ENCODE measurements at places on chromosomes 7 and 10.

DNA sequence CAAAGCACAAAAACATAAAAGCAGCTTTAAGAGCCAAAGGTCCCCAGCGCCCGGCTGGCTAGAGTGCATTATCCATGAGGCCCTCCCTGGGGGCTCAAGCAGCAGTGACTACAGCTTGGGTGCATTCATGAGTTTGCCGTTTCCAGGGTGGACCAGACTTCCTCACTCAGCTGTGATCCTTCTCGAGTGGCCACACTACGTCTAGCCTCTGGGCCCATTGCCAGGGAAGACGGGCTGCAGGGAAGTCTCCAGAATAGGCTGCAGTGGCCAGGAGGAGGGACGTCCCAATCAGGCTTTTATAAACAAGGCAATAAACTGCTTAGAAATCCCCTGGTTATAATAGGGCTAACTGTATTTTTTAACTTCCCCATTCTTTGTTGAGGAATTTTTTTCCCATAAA, 89.4 kb upstream of the C1QL3 start:
- no peak for DNase-seq

DNA sequence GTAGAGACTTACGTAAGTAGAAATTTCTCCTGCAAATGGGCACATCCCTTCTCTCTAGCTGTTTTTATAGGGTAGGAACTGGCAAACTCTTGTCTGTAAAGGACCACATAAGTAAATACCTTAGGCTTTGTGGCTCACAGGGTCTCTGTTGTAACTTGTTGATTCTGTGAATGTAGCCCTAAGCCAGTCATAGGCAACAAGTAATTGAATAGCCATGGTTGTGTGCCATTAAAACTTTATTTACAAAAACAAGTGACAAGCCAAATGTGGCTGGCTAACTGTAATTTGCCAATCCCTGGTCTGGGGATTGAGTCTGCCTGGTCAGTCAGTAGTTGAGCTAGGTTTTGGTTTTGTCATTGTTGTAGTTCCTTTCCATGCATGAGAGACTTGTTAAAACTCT, 5.3 kb upstream of the KLF6 start:
- no peak for DNase-seq

- no peak for DNase-seq
These were observed 1.2 kb upstream of the HOXA2 start for GRCh38 chr7:27103489-27104226.

GRCh38 chr7:85262891-85263290, 76.0 kb upstream of the SEMA3D start:
- DNase-seq = no peak

- no peak for DNase-seq
These were observed 489.2 kb upstream of the KCND2 start for GRCh38 chr7:119783799-119784198.

- DNase-seq = no peak
These were observed 493.6 kb downstream of the PTPRN2 start for GRCh38 chr7:158094046-158094445.

DNA sequence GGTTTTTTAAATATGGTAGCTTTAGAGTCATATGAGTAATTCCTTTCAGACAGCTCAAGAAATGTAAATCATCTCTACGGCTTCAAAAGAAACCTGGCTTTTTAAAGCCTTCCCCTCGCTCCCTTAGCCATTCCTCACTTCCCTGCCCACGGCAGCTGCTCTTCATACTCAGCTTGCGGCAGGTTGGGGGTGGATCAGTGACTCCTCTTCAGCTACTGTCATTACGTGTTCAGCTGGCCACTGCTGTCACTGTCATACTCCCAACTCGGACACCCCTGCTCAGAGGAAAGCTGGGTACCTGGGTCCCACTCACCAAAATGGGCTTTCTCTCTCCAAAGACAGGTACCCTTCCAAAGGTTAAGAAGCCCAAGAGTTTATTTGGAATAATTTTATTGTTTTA, 6.6 kb downstream of the YWHAG start:
- no peak for DNase-seq

DNA sequence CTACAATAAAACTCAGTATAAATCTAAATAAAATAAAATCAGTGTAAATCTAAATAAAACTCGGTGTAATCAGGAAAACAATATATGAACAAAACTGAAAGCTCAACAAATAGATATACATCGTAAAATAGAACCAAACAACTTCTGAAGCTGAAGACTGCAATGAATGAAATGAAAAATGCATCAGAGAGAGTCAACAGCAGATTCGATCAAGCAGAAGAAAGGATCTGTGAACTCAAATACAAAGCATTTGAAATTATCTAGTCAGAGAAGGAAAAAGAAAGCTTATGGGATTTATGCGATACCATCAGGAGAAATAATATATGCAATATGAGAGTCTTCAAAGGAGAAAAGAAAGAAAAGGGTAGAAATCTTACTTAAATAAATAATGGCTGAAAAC, 255.0 kb downstream of the BICC1 start:
- no peak for DNase-seq

GRCh38 chr7:92874567-92874966, 38.2 kb upstream of the CDK6 start:
- no peak for DNase-seq

DNA sequence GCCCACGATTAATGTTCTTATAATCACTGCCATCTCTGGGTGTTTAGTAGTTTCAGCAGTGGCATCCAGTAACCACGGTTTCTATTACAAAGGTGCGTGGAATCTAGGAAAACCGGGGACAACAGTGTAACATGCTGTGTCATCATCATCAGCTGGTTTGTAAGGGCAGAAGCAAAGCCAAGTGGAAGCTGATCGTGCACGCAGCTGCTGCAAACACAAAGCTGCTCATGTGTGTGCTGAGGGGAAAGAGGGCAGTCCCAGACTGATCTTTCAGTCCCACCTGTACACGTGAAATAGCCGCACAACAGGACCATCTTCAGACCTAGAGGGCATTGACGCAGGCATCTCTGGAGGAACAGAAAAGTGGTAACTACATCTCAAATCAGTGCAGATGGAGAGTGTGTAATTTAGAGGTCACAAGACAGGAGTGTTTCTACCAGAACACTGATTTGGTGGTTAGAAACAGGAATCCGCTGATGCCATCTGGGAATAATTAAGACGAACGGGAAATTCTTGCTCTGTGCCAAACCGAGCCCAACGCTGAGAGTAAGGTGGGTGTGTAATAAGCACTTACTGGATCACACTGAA, 13.4 kb downstream of the ANKRD16 start:
- no peak for DNase-seq

GRCh38 chr7:45160417-45160881, 2.9 kb downstream of the RAMP3 start:
- no peak for DNase-seq

DNA sequence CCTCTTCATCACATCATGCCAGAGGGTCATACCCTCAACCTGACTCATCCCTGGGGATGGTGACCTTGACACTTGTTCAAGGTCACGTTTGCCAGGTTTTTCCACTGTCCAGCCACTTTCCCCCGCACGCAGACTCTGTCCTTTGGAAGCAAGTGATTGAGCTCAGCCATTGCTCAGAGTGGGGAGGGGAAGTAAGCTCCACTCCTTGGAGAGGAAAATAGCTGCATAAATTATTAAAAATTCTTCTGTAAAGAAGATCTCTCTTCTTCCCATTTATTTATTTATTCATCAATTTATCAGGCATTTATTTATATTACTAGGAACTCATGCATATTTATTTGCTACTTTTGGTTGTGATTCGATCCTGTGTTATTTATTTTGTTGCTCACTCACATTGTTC, 88.0 kb downstream of the GLRX3 start:
- DNase-seq = no peak

DNA sequence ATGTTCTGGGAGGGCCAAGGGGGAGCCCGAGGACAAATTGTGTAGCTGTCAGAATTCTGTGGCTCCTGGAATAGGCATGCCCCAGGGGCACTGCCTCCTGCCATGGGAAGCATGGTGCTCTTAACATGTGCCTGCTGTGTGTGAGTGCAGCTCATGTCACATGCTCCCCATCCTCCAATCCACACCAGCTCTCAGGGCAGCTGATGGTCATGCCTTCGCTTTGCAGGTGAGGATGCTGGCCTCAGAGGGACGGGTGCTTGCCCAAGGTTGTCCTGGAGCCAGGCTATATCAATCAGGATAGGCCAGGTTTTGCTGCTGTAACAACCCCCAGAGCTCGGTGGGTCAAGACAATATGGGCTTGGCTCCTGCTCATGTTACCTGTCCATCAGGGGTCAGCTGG, 303.4 kb downstream of the RPS24 start:
- DNase-seq = no peak

DNA sequence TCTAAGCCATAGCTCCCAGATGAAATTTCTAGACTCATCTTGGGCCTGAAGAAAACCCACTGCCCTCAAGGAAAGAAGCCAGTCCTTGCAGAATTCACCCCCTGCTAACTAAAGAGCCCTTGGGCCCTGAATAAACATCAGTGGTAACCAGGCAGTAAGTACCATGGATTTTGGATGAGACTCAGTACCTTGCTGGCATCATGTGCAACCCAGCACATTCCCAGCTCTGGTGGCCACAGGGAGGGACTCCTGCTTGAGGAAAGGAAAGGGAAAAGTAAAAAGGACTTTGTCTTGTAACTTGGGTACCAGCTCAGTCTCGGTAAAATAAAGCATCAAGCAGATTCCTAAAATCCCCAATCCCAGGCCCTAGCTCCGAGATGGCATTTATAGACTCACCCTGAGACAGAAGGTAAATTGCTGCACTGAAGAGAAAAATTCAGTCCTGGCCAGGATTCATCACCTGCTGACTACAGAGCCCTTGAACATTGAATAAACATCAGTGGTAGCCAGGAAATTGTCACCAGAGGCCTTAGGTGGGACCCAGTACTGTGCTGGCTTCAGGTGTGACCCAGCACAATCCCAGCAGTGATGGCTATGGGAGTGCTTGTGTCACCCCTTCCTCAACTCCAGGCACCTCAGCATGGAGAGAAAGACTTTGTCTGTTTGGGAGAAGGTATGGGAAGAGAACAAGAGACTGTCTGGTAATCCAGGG, 31.2 kb upstream of the SFTPD start:
- DNase-seq = no peak

- DNase-seq = no peak
These were observed 17.7 kb downstream of the DKK1 start for GRCh38 chr10:52331638-52332364.

DNA sequence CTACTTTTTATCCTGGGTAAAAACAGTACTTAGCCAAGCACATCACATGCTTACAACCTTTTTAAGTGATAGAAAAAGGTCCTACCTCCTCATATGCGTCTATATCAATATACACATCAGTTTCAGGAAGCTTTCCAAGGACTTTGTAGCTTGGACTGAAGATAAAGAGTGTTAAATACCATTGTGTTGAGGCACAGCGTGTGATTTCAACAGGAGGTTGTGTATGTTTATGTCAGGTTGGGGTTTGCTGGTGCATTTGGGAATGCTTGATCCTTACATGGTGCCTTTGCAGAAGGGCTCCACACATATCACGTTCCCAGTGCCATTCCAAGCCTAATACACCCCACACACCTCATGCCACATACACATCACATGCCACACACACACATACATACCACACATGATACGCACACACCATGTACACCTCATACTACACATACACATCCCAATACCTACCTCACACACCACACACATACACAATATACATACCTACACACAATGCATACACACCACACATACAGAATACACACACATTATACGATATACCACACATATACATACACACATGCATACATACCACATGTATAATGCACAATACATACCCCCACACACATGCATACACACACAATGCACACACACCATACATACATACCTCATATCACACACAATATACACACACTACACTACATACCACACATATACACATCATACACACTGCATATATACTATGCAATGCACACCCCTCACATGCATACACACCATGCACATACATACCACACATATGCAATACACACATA, 33.1 kb downstream of the PSMC2 start:
- no peak for DNase-seq

DNA sequence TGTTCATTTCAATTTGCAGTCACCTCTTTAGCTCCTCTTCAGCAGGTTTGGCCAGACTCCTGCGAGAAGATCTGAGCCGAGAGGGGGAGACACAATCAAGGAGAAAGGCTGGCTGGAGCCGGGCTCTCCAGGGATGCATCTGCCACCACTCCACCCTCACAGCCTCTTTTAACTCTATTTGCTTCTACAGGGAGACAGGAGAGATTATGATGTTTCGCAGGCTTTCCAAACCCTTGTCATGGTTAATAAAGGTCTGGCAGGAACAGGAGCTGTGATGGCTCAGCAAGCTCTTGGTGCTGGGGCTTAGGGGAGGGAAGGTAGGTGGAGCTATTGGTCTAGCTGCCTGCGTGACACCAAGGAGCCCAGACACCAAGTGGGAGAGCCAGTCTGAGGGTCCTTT, 448.1 kb upstream of the PODXL start:
- DNase-seq = no peak

GRCh38 chr10:6130848-6131470, 42.1 kb downstream of the RBM17 start:
- no peak for DNase-seq

DNA sequence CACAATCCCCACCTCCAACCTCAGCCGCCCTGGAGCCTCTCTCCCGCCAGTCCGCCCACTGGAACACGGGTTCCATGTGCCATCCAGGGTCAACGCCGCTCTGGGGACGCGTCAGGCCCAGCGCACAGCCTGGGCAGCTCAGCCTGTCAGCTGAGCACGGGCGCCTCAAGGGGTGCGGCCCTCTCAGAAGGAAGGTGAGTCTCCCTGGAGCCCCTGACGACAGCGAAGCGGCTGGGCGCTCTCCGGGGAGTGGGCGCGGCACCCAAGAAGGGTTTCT, 1.2 kb upstream of the SLC18A3 start:
- DNase-seq = no peak

- DNase-seq = no peak
These were observed 683 bp downstream of the MACROH2A2 start for GRCh38 chr10:70053218-70053840.

DNA sequence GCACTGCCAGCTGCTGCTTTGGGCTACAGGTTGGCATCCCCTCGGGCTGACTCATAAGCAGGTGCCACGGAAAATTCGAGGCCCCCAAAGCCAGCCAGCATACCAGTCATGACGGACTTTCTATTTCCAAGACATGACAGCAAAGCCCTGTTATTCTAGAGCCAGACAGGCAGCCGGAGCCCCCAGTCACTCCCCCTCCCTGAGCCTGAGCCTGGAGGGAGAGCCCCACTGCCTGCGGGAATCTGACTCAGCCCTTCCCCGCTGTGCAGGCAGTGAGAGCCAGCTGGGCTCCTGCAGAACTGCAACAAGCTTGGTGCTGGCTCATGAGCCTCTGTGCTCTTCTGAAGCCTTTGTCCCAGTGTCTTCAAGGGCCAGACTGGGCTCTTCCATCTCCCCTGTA, 15.8 kb downstream of the BTBD16 start:
- no peak for DNase-seq

DNA sequence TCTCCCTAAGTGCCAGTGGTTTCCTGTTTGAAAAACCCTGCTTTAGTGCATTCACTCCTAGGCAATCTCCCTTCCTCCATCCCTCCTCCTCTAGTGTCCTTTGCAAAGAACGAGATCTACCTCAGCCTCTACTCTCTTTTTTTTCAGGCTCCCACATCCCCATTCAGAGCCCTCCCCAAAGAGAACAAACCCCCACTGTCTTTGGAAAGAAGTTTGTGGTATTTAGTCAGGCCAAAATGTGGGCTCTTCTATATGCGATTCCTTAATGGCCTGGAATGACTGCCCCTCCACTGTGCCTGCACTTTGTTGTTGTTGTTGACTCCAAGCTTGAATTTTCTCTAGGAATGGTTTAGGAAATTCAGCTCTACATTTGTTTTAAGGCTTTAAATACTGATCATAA, 36.3 kb downstream of the PALS2 start:
- no peak for DNase-seq

- DNase-seq = no peak
These were observed 684.6 kb downstream of the MAGI2 start for GRCh38 chr7:78768859-78769258.

Data from NCI-H1436 treated with DMSO at 0.1 percent for 48 hours (cell line).